ENCODE measurements at places on chromosomes 3 and 15.
A peak's percentile ranks its signal among the peaks of the same experiment; 100 is the strongest.

- peak; percentile 9 for DNase-seq
Observed at GRCh38 chr3:113062705-113063104, 71.9 kb downstream of the GTPBP8 start.

DNA sequence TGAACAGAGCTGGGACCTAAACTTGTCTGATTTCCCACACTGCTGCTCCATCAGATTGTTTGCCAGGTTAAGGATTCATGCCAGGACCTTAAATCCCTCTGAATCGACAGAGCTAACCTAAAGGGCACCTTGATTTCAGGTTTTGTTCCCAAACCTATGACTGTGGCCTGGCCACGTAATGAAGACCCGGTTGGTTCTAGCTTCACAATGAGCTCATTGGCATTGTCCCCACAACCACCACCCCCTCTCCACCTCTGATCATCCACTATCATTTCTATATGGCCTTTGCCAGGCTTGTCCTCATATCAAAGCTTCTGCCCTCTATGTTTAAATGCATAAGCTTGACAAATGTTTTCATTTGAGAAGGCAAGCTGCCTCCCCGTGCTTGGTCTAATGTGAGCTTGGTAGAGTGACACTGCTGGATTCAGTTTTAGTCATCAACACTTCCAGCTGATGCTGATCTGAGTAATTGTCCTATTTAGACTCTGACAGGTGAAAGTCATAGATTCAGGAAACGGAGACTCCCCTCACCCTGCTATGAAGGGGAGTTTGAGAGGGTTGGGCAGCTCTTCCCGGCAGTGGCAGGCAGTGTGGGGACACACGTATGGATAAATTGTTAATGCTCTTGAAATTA lies 407.1 kb upstream of the CFAP20DC start:
- DNase-seq = no peak

DNA sequence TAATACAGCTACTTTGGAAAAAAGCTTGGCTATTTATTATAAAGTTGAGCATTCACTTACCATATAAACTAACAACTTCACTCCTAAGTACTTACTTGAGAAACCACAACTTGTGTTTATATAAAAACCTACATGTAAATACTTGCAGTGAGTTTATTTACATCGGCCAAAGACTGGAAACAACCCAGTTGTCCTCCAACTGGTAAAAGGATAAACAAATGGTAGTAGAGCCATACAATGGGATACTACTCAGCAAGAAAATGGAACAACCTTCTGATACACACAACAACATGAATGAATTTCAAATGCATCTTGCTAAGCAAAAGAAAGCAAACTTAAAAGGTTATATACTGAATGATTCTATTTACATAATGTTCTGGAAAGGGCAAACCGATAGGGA lies 63.7 kb downstream of the SLC7A14 start:
- DNase-seq = no peak

DNA sequence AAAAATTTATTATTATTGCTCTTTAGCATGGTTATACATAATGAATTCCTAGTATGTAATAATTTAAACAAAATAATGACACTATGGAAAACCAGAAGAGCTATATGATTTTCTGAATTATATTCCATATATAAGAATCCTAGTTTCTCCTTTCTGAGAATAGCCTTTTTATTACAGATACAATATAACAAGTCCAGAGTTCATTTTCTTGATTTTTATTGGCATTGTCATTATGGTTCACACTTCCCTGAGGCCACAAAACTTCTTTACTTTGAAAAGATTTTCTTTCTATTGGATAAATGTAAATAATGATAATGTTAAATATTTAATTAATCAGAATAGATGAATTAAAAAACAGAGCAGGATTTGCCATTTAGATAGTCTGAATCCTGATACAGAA lies 362.3 kb upstream of the BCHE start:
- no peak for DNase-seq

DNA sequence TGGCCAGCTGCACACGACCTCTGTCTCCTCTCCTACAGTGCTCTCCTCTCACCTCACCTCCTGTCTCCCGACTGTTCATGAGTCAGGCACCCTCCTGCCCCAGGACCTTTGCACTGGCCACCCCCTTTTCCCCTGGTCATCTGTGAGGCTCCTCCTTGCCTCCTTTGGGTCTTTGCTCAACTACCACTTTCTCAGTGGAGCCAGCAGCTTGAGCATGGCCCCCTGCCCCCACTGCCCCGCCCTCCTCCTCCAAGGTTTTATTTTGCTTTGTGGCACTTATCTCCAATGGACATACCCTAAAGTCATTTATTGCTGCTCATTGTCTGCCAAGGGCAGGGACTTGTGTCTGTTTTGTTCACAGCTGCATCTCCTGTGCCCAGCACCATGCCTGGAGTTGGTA lies 64.3 kb downstream of the MGLL start:
- DNase-seq = no peak

GRCh38 chr3:179811321-179812095 lies 158.7 kb downstream of the USP13 start:
- DNase-seq = peak; percentile 8

GRCh38 chr15:72037321-72037720 lies 80.6 kb downstream of the MYO9A start:
- no peak for DNase-seq

- DNase-seq = peak; percentile 15
Observed at GRCh38 chr3:39208463-39209055, 16.2 kb upstream of the XIRP1 start.

DNA sequence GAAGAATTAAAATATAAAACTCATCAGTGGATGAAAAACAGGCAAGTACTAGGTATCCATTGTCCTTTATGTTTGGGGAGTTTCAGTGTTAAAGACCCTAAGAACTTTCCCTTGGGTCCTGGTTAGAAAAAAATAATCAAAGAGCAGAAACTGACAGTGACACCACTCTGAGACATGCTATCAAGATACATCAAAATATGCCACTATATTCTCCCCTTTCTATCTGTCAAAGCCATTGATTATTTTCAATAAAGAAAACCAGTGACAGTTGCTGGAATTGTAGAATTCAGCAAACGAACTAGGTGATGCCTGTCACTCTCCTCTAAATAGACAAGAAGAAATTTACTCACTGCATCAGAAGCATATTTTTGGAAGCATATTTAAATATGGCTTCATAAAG lies 496.7 kb upstream of the CFAP20DC start:
- no peak for DNase-seq

DNA sequence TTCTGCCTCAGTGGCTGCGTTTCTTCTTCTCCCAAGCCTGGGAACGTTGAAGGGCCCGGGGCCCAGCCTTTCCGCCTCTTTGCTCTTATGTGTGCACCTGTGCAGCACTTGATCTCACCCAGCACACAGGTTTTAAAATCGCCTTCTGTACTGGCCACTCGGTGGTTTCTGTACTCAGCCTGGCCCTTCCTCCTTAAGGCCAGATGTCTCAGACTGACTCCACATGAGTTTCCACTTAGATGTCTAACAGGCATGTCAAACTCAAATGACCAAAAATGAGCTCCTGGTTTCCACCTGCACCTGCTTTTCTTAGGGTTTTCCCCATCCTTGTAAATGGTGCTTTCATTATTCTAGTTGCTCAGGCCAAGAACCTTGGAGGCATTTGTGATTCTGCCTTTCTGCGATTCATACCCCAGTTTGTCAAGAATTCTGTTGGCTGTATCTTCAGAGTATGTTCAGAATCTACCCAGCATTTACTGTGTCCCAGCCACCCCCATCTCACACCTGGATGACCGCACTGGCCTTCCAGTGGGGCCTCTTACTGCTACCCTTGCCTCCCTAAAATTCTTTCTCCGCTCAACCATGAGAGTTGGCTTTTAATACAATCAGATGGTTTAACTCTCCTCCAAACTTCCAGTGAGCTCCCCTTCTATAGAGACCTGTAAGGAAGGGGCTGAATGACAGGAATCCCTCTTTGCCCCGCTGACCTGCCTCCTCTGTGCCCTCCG lies 2.2 kb upstream of the TRAK1 start:
- DNase-seq = no peak

- DNase-seq = no peak
Observed at GRCh38 chr15:93997071-93997658, 234.2 kb upstream of the MCTP2 start.

DNA sequence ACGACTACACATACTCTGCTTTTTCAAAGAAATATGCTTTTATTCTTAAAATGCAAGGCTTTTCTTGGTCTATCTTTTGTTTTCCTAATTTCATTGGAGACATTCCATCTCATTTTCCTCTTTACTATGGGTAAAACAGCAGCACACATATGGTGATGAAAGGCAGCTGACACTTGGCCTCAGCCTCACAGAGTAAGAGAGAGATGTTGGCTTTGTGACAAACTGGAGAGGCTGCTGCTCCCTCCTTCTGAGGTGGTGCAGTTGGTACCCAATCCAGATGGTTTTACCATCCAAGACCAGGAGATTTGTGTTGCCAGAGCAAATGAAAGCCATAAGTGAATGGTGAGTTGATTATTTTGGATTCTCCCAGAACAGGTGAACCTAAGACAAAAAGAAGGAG lies 13.2 kb upstream of the SLC2A2 start:
- no peak for DNase-seq

Data from anterior cingulate cortex (tissue), 58 donors.